ENCODE measurements at places on chromosomes 6 and 20. TPM values are rescaled to one million over a fixed set of nuclear protein-coding genes. Genes with fewer than 3 reads are reported as not detected.

- DNase-seq = no peak
These were observed 474.4 kb upstream of the HSF2 start for GRCh38 chr6:121925024-121925423.

DNA sequence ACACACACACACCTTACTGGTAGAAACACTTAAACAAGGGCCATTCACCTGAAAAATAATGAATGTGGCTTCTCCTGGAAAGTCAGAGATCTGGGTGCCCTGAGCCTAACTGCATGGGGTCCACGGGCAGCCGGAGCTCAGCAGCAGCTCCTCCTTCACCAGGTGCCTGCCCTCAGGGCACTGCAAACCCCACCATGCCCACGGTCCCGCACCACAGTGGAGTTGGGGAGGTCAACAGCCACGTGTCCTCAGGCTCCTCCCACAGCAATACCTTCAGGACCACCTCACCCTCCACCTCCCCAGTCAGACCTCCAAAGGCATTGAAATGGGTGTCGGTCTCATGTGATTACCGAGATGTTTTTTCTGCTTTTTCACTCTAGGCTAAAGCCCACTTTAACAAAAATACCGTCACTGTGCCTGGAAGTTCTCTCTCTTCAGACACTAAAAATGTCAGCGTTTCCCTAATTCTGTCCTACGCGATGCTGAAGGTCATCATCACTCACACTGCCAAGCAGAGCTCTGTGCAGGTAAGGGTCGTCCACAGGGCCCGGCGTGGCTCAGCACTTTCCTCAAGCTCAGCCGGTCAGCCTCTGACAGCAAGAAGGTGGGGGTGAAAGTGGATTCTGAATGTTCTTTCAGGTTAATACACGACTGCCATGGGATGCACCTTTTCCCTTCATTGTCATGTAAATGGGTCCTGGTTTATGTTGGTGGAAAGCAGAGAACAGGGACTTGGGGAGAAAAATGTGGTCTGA is 48.9 kb downstream of the CDK5RAP1 start:
- DNase-seq = no peak

GRCh38 chr20:45181639-45182038 is 6.9 kb downstream of the PI3 start:
- no peak for DNase-seq

- DNase-seq = no peak
These were observed 77.4 kb upstream of the TMEM170B start for GRCh38 chr6:11460001-11460668.

GRCh38 chr6:39931607-39932006 is 2.7 kb downstream of the MOCS1 start:
- no peak for DNase-seq

Gene FABP7
- not detected for total RNA-seq

Gene SCP2D1
- not detected for total RNA-seq

Gene LPA
- total RNA-seq = not detected
